Lower leg skin (tissue), 4 donors: ENCODE measurements at places on chromosomes 2 and 18. TPM values are rescaled to one million over a fixed set of nuclear protein-coding genes. Genes with fewer than 3 reads are reported as not detected.

DNA sequence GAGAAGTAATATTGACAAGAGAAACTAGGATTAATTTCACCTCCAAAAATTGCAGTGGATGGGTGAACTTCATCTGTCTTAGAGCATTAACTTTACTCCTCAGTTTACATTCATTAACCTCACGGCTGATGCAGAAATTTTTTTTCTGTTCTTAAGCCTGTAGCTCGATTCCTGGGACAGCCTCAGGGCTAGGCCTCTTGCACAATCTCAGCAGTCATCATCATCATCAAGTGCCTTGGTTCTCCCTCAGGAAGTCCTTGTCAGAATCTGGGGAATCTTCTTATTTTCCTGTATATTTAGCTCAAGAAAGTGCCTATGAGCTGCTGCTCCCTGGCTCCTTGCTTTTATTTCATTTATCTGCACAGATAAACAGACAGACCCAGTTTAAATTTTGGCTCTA, 1272.2 kb upstream of the LRRTM1 start:
- no peak for DNase-seq

GRCh38 chr2:112588611-112589045, 4.2 kb downstream of the CHCHD5 start:
- no peak for DNase-seq

- DNase-seq, result no peak
Observed at GRCh38 chr2:56444339-56444738, 260.5 kb downstream of the CCDC85A start.

DNA sequence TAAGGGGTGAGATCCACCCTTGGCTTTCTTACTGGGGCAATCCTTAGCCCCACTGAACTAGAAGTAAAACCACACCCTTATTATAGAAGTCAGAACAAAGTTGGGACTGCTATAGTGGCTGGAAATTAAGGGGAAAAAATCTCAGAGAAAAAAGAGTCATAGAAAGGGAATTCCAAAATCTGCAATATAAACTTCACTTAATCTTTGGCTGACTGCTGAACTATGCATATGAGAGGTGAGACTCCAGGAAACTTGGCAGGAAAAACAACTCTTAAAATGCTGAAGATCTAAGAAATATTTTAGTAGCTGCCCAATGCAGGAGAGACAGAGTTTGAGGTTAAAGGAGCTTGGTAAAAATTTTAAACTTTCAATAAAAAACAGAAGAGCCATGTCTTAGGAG, 201.8 kb upstream of the FN1 start:
- DNase-seq, result no peak

- DNase-seq, result no peak
Observed at GRCh38 chr18:37575646-37576045, 10.0 kb upstream of the CELF4 start.

- DNase-seq, result no peak
Observed at GRCh38 chr2:99957332-99958133, 184.9 kb downstream of the AFF3 start.

GRCh38 chr2:53033411-53033810, 734.2 kb upstream of the CHAC2 start:
- no peak for DNase-seq

ZEB2 gene
- total RNA-seq, result 38.8 TPM

LTBP1 gene
- 12.0 TPM for total RNA-seq
